ENCODE measurements at places on chromosomes 4 and X. TPM values are rescaled to one million over a fixed set of nuclear protein-coding genes. Genes with fewer than 3 reads are reported as not detected.

DNA sequence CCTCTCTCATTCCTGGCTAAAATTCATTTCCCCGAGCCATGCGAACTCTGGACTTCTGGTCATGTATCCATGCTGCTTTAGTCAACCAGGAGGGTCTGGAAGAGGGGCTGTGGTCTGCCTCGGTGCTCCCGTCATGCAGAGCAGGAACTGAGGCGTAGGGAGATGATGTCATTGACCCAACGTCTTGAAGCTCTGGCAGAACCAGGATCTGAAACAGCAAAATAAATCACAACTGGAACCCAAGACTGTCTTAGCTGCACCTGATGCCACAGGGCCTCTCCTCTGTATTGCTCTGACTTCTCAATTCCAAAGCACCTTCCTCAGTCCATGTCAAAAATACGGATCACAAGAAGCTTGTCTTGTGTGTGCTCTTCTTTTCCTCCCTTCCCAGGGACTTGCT is 131.0 kb upstream of the LDB2 start:
- DNase-seq = no peak

DNA sequence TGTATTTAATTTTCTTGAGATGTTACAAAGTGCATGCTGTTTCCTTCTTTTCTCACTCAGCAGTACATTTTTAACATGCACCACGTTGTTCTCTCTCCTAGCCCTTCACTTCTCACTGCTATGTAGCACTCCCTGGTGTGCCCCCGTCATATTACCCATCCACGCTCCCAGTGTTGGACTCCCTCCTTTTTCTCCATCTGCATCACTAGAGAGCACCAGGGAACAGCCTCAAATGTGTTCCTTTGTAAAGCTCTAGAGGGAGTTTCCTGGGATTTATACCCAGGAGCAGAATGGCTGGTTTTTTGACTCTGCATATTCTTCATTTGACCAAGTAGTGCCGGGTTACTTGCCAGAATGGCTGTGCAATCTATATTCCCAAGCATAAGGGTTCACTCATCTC is 240.3 kb upstream of the ANXA3 start:
- DNase-seq = no peak

Gene ZIC3
- total RNA-seq = not detected

- no peak for DNase-seq
Observed at GRCh38 chrX:115147220-115147619, 42.0 kb upstream of the RBMXL3 start.

Gene JAKMIP1
- total RNA-seq = 0.10 TPM

- DNase-seq = no peak
Observed at GRCh38 chr4:14958436-14958835, 43.8 kb upstream of the CPEB2 start.

DNA sequence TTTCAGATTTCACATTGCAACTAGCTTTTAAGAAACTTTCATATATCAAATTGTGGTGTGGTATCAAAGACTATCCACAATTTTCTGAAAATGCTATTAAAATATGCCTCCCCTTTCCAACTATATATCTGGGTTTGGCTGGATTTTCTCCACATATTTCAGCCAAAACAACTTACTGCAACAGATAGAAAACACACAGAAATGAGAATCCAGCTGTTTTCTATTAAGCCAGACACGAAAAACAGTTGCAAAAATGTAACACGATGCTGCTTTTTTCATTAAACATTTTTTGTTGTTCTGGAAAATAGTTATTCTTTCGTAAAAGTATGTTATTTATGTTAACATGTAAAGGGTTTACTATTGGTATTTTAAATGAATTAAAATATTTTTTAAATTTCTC is 33.1 kb downstream of the DCTD start:
- no peak for DNase-seq

Gene IL13RA2
- total RNA-seq = not detected

- no peak for DNase-seq
Observed at GRCh38 chr4:150108691-150109090, 30.4 kb downstream of the DCLK2 start.

Gene MAGED4
- total RNA-seq = 1.2 TPM

DNA sequence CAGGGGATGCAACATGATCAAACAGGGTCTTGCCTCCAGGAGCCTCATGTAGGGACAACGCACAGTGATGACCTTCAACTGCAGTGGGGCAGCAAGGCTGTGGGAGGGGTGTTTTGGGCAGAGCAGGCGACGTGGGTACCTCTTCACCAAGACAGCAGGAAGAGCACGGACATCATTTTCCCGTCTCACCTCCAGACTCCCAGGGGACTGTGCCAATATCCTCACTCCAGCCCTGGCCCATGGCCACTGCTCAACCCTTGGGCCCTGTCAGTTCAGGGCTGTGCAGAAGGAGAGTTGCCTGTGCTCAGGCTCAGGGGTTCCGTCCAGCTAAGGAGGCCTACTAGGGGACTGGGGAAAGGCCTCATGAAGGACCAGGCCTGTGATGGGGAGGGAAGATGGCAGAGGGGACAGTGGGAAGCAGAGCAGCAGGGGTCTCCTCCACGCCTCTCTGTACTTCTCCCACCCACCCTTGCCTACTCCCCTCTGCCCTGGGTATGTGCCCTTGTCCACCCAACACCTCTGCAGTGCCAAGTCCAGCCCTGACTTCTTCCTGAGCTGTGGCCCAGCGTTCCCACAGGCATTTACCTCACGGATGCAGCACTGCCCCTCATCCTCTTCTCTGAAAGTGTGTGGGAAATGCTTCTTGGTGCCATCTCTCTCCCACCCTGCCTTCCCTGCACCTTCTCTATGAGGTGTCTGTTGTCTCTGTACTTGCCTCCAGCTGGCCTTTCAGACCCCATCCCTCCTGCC is 1.4 kb downstream of the IL9R start:
- DNase-seq = no peak

DNA sequence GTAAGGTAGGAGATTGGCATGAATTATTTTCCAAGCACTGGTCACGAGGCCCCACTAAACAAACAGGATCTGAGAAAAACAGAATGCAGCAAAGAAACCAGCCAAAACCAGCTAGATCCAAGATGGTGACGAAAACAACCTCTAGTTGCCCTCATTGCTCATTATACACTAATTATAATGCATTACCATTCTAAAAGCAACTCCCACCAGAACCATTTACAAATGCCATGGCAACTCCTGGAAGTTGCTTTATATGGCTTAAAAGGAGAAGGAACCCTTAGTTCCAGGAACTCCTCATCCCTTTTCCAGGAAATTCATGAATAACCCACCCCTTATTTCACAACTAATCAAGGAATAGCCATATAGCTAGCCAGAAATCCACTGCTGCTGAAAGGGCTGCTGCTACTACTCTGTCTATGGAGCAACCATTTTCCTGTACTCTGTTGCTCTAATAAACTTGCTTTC is 69.3 kb downstream of the ABCB7 start:
- no peak for DNase-seq

DNA sequence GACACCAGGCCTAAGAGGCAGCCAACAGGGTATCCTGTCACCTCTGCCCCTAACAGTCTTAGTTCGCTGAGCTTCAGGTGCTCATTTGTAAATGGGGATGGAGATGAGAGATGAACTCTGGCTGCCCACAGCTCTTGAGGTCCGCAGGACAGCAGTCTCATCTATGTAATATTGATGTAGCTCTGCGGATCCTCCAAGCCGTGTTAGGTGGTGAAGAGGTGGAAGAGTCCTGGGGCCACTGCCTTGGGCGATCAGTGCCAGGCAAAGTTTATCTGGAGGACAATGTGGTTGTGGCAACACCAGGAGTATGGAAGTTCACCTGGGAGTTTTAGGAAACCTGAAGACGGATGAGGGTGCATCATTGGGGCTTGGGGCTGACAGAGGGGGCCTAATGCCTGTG is 13.4 kb downstream of the TRO start:
- DNase-seq = peak; percentile 60

DNA sequence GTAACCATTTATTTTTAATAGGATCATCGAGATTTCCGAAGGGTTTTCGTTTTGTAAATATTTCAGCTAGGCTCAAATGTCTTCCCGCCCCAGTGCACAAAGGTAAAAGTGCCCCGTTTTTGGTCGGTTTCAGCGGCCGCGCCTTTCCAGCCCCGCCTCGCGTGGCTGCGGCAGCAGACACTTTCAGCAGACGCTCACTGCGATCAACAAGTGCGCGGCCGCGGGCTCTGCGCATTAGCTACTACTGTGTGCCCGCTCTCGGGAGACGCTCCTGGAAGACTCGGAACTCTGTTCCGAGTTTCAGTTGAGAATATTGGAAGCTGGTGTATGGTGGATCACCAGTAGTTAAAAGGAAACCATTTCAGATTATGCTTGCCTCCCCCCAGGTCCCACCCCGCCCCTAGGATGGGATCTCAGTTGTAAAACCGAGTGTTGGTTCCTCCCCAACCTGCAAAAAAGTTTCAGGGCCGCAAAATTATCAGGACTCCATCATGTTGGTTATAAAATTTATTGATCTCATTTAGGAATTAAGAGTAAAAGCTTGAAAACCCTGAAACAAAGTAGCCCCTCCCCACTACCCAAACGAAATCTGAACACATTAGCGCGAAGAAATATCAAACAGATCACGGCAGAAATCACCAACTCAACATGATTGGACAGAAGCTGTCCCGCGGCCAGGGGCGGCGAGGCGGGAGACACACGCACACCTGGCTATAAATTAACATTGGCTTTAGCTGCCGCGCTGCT is 2.2 kb downstream of the SOX3 start:
- DNase-seq = no peak

DNA sequence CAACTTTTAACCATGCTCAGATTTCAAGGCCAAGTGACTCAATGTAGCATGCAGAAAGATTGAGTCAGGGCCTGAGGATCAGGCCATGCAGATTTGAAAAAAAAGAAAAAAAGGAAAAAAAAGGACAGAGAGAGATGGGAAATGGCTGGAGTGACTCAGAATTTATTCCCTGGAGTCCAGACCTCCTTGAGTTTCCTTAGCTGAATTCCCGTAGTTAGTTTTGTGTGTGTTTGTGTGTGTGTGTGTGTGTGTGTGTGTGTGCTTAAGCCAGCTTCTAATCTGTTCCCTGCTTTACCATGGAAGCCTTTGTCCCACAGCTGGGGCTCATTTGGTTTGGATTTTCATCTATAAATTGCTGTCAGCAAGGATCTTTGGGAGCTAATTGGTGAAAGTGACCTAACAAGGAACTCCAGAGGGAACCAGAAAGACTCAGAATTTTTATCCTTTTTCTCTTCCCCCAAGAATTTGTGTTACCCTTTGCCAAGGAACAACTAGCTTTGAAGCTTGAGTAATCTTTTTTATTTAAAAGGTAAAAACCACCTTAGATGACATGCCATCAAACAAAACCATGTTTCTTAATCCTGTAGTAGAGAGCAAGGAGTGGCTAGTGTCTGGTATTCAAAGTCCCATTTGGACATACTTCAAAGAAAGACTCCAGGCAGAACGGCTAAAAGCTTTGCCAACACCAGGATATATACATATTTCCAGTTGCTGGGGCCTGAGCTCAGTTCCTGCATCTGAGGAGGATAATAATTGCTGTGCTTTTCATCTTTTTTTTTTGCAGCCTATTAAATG is 109.0 kb upstream of the DDIT4L start:
- no peak for DNase-seq

Gene ARHGAP36
- total RNA-seq = not detected

- no peak for DNase-seq
Observed at GRCh38 chrX:118758511-118758910, 31.1 kb downstream of the IL13RA1 start.

- DNase-seq = no peak
Observed at GRCh38 chr4:107255596-107255995, 219.5 kb upstream of the DKK2 start.

Gene RASL11B
- total RNA-seq = 0.77 TPM

Gene MUC7
- not detected for total RNA-seq

- no peak for DNase-seq
Observed at GRCh38 chr4:155789391-155789790, 30.6 kb downstream of the GUCY1B1 start.

- DNase-seq = peak; percentile 81
Observed at GRCh38 chrX:71989768-71990426, 79.3 kb downstream of the NHSL2 start.

Gene ZCCHC12
- total RNA-seq = not detected

GRCh38 chrX:135688137-135688536 is 25.3 kb upstream of the CT45A1 start:
- no peak for DNase-seq

GRCh38 chr4:132564920-132565319 is 584.2 kb upstream of the PCDH10 start:
- DNase-seq = no peak

DNA sequence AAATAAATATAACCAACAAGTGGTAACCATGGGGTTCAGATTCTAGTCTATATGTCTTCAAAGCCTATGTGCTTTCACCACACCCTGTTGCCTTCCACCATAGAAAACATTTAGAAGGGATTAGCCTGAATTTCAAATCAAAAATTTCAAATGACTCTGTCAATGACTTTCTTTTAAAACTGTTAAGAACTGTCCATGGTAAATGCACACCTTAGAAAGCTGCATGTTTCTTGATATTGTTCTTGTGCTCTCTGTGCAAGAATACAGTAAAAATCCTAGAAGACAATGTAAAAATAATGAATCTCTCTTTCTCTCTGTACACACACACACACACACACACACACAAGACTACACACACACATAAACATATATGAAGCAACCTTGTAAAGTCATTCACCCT is 74.6 kb upstream of the EXOC1L start:
- DNase-seq = no peak

Gene XK
- 0.13 TPM for total RNA-seq

Gene F11
- total RNA-seq = not detected

- DNase-seq = no peak
Observed at GRCh38 chrX:39755143-39756032, 342.4 kb downstream of the BCOR start.

DNA sequence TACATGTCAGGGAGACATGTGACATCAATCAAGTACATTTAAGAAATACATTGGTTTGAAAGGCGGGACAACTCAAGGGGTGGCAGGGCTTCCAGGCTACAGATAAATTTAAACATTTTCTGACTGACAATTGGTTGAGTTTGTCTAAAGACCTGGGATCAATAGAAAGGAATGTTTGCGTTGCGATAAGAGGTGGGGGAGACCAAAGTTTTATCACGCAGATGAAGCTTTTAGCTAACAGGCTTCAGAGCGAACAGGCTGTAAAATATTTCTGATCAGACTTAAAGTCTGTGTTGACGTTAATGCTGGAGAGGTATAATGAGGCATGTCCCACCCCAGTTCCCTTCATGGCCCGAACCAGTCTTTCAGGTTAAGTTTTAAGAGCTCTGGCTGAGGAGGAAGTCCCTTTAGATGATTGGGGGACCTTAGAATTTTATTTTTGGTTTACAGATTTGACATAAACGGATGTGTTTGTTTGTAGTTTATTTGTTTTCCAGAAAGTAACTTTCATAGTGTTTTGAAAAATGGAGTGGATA is 346.7 kb upstream of the RASGEF1B start:
- no peak for DNase-seq

DNA sequence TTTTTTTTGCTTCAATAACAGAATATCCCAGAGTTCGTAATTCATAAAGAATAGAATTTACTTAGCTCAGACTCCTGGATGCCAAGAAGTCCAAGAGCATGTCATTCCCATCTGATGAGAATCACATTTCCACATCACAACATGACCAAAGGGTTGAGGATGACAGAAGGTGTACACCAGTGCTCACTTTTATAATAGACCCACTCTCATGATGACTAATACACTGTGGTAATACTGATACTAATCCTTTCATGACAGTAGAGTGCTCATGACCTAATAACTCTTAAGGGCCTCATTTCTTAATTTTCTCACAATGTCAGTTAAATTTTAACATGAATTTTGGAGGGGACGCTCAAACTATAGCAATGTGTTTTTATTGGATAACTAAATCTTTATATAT is 69.2 kb downstream of the ZNF732 start:
- DNase-seq = no peak

- DNase-seq = no peak
Observed at GRCh38 chr4:24978291-24979075, 52.3 kb downstream of the LGI2 start.
